Smooth muscle cell of the pulmonary artery (primary cell): ENCODE measurements at places on chromosomes 6 and 20. TPM values are rescaled to one million over a fixed set of nuclear protein-coding genes. Genes with fewer than 3 reads are reported as not detected.

HLA-DPA1 gene
- 0.17 and 3.8 TPM in 2 replicates for total RNA-seq

SUMO4 gene
- 1.2 and 1.7 TPM in 2 replicates for total RNA-seq

SAPCD1 gene
- 0.78 and 0.79 TPM in 2 replicates for total RNA-seq

RAD21L1 gene
- 0.13 and 0.53 TPM in 2 replicates for total RNA-seq

EPHA7 gene
- total RNA-seq = 0.07 and 0.26 TPM in 2 replicates
